ENCODE measurements at places on chromosomes 3 and 15.
A peak's percentile ranks its signal among the peaks of the same experiment; 100 is the strongest.

- no peak for DNase-seq
These were observed 571.8 kb downstream of the TUSC7 start for GRCh38 chr3:117281371-117281770.

DNA sequence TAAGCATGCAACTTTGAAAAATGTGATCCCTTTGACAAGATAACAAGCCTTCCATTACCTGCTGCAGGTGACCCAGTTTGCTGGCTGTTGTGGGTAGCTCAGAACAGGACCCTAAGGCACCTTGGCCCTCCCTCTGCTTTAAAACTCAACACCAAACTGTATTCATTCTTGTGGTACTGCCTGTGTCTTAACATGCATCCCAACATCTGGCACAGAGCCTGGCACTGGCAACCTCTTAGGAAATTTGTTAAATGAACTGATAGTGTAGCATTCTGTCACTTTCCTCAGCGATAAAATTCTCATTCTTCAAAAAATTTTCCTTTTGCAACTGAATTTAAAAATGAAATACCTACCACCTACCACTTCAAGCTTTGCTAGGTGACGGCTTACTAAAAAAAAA lies 287.3 kb upstream of the ADAMTS9 start:
- no peak for DNase-seq

GRCh38 chr15:72733941-72734738 lies 48.1 kb downstream of the BBS4 start:
- no peak for DNase-seq

- no peak for DNase-seq
These were observed 6.4 kb upstream of the CAPN7 start for GRCh38 chr3:15199493-15200105.

- DNase-seq, result no peak
These were observed at the start of gene DNAJA4 for GRCh38 chr15:78264304-78265136. Gene DNAJA4, plus strand, starts transcription at chr15:78264562. Its CDS starts 202 bp downstream, at chr15:78264764.

GRCh38 chr3:43214616-43215015 lies 71.7 kb upstream of the SNRK start:
- no peak for DNase-seq

GRCh38 chr3:30440880-30441279 lies 165.5 kb upstream of the TGFBR2 start:
- DNase-seq, result peak; percentile 12

Measured in dermis microvascular lymphatic vessel endothelial cell (primary cell).